Smooth muscle cell of the pulmonary artery (primary cell): ENCODE measurements at places on chromosomes 3 and 15. TPM values are rescaled to one million over a fixed set of nuclear protein-coding genes. Genes with fewer than 3 reads are reported as not detected.

Gene SAMD7
- total RNA-seq = not detected in 2 replicates

Gene MCF2L2
- total RNA-seq = 0.13 and 0.33 TPM in 2 replicates

Gene BOC
- 7.6 and 15.6 TPM in 2 replicates for total RNA-seq

Gene TM4SF1
- total RNA-seq = 314 and 726 TPM in 2 replicates

Gene ACVR2B
- total RNA-seq = 3.2 and 4.0 TPM in 2 replicates

Gene EPHB1
- 0.69 and 0.98 TPM in 2 replicates for total RNA-seq

Gene C3orf62
- total RNA-seq = 1.4 and 2.5 TPM in 2 replicates

Gene AHSG
- not detected in 2 replicates for total RNA-seq

Gene ALS2CL
- 1.8 and 3.2 TPM in 2 replicates for total RNA-seq

Gene PROS1
- 18.4 and 72.8 TPM in 2 replicates for total RNA-seq

Gene NSMCE3
- 7.8 and 8.3 TPM in 2 replicates for total RNA-seq

Gene IDH2
- total RNA-seq = 61.6 and 81.6 TPM in 2 replicates

Gene SYNPR
- not detected in 2 replicates for total RNA-seq

Gene SLC12A1
- not detected in 2 replicates for total RNA-seq

Gene SLC22A13
- total RNA-seq = 0.46 and 1.2 TPM in 2 replicates

Gene RHOV
- total RNA-seq = 0.07 TPM in 1 of 2 replicates, not detected in the other

Gene PYDC2
- not detected in 2 replicates for total RNA-seq

Gene CLDN1
- total RNA-seq = 0.20 and 4.1 TPM in 2 replicates

Gene RAD51
- 1.4 and 1.8 TPM in 2 replicates for total RNA-seq

Gene KCNMB3
- 0.76 and 1.0 TPM in 2 replicates for total RNA-seq

Gene CIDEC
- total RNA-seq = not detected in 2 replicates

Gene TUSC7
- not detected in 2 replicates for total RNA-seq

Gene SPINK8
- not detected in 2 replicates for total RNA-seq

Gene OXTR
- 18.5 and 30.7 TPM in 2 replicates for total RNA-seq
